ENCODE measurements at places on chromosomes 2 and 18.

DNA sequence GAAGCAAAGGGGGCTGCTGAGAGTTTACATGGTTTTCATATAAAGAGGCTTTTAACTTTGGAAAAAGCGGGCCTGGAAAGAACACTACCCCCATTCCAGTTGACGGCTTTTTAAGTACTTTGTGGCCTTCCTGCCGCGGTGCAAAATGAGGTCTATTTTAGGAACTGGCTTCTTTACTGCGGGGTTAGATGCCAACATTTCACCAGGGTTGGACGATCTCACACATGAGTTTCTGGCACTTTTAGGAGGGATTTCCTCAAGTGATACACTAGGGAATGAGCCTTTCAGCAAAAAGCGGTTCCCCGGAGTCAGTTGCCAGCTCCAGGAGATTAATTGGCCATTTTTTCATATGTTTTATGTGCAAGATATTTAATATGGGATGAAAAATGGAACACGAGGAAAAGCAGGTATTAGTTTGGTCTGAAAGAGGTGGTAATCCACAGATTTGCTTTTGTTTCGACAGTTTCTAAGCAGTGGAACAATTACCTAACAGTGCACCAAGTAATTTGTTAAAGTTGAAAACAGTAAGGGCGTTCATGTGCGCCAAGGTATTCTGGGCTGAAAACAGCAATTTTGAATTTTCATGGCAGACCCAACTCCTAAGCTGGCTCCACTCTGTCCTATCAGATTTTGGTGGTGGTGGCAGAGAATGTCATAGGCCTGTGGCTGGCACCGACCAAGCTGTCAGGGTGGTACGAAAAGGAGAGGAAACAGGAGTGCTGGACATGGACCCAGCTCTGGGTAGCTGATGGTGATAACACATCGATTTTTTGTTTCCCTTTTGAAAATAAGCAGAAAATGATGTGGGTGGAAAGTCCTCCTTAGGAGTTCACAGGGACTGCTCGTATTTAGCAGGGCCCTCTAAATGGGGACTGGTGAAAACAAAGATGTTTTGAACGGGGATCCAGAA lies 55.6 kb upstream of the FZD5 start:
- no peak for DNase-seq

DNA sequence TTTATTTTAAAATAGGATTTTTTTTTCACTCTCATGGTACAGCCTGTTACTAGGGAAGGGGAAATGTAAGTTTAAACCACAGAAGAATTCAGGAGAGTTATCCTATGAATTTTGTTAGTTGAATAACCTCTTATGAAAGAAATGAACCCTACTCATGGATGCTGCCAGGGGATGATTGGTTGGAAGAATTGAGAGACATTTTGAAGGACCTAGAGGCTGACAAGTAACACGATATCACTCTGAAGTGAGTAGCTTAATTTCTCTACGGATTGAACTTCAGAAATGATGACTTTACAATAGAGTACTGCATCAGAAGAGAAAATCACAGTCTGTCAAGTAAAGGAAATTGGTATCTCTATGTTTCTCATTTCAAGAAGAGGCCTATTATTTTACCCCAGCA lies 1346.2 kb downstream of the SUCLG1 start:
- DNase-seq, result no peak

- no peak for DNase-seq
These were observed 49.8 kb downstream of the FAM168B start for GRCh38 chr2:131043199-131044074.

GRCh38 chr18:56322406-56322805 lies 316.0 kb downstream of the TXNL1 start:
- DNase-seq, result no peak

DNA sequence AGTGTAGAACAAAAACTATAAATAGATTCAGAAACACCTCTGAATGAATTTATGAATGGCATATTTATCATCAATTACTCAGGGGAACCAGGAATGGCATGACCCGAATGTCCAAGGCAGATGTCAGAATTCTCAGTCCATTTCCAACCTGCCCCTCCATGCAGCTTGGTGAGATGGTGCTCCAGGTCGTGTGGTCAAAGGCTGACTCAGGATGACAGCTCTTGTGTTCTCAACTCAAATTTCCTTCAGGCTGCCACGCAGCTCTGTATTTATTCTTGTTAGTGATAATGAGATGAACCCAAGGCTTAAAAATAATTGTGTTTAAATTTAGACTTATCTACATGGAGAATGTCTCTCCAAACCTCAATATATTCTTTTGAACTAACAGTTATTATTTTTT lies 146.9 kb downstream of the METTL4 start:
- DNase-seq, result no peak

- no peak for DNase-seq
These were observed 34.4 kb downstream of the COL4A3 start for GRCh38 chr2:227198866-227199265.

- DNase-seq, result no peak
These were observed 41.1 kb downstream of the TPO start for GRCh38 chr2:1454346-1454745.

GRCh38 chr2:182393270-182393760 lies 33.5 kb downstream of the PDE1A start:
- DNase-seq, result no peak

- DNase-seq, result no peak
These were observed 150.9 kb downstream of the PDE11A start for GRCh38 chr2:177921726-177922125.

All from NCI-H2029 (cell line).